IPS-NIHi11 (cell line): ENCODE measurements at places on chromosomes 7 and 10.

GRCh38 chr10:27242951-27243551, 2.5 kb upstream of the ACBD5 start:
- peak; percentile 30 for DNase-seq

DNA sequence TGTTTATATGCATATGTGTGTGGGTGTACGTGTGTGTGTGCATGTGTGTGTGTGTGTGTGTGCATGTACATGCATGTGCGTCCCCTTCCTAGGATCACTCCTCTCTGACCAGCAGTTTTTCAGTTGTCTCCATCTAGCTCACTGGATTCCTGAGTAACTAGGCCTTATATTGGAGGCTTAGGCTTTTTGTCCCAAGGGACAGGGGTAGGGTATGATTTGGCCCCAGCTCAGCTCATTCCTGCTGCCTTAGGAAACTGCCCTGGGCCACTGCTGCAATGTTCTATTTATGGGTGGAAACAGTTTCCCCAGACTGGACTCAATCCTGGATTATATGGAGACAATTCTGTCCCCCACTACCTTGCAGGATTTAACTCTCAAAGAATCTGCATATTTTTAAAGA, 68.8 kb upstream of the SDK1 start:
- no peak for DNase-seq

DNA sequence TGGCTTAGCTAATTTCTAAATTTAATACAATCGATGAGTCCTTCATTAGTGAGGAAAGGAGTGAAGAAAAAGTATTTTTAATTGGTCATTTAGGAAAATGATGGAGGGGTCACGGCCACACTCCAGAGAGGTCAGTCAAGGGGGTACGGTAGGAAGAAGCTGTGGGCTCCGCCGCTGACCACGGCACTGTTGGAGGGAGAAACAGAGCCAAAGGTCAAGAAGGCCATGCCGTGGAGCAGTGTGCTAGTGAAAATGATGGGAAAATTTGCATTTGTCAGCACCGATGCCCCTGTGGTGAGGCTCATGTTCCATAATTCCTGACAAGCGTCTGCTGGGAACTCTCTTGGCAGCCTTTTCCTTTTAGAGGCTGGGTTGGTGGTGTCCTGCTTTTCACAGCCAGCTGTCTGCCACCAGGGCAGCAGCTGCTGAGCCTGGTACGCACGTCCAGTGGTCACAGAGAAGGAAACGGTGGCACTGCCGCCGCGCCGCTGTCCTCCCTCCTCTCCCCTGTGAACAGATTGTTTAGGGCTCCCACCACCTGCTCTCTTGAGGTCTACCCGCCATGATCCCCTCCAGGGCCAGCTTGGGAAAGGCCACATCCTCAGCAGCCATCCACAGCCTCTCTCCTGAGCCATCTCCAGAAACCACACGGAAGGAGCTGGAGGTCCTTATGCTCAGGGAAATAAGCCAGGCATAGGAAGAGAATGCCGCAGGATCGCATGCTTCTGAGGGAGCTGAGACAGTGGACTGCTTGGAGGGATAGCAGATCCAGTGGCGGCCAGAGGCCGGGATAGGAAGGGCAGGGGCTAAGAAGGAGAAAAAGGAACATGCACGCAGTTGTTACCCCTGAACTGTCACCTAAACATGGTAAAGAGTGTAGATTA, 263.7 kb upstream of the PPP2R2D start:
- no peak for DNase-seq

- no peak for DNase-seq
Observed at GRCh38 chr7:6186577-6186976, 85.8 kb downstream of the CYTH3 start.

DNA sequence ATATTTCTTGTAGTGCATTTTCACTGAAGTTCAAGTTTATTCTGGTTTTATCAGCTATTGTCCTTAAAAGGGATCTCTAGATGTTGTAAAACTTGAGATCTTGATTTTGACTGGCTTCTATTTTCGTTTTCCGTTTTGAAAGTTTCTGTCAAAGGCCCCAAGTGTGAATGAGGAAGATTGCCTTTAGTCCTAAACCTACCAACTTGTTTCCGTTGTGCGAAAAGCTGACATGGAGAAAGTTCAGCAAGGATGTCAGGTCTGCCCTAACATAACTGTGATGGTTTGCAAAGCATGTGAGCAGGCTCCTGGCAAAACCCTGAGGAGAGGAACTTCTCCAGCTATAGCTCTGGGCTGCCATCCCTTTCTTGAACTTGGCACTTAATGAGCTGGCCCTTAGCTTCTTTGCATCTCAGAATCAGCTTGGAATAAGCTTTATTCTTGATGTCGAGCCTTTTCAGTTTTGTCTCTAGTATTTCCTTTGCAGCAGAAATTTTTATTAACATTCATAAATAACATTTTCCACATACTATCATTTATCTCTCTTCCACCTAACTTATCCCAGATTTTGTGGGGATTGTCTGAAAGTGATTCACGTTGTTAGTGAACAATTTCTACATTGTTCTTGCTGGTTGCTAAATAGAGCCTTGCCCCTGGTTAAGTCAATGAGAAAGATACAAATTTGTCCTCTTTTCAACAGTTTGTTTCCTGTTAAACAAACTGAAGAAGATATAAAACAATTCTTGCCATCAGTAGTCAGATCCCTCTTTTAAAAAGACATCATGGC, 559.4 kb downstream of the SUGCT start:
- no peak for DNase-seq

- peak; percentile 87 for DNase-seq
Observed at GRCh38 chr7:151110941-151111645, 24.8 kb downstream of the AGAP3 start.

DNA sequence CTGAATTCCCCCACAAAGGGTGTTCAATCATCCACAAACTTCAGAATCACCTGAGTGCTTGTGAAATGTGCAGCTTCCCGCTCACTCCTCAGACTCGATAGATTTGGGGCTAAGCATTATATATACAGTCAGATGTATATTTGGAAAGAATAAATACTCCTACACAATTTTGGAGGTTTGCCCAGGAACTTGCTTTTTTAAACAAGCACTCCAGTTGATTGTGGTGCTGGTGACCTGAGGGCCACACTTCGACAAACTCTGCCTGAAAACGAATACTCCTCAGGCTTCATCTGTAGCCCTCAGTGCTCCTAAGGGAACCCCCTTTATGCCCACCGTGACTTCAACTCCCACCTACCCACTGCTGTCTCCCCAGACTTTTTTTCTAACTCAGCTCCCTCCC, 211.6 kb downstream of the INHBA start:
- no peak for DNase-seq

- DNase-seq: no peak
Observed at GRCh38 chr7:2437537-2438148, 34.2 kb downstream of the CHST12 start.

DNA sequence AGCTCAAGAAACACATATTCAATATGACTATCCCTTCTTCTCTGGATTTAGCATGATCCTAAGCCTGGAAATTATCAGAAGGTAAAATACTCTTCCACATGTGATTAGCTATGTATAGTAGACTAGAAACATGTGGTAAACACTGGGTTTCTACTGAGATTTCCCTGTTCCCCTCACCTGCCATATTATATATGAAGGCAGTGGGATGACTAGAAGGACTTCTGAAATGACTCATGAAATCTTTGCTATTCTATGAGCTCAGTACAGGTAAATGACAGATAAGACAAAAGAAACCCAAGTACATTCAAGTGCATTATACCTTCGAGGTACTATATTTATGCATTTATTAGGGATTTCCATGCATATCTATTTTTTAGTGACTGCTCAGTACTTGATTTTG, 152.9 kb downstream of the DNAJB9 start:
- DNase-seq: no peak
